ENCODE measurements at places on chromosomes 1 and 21.

DNA sequence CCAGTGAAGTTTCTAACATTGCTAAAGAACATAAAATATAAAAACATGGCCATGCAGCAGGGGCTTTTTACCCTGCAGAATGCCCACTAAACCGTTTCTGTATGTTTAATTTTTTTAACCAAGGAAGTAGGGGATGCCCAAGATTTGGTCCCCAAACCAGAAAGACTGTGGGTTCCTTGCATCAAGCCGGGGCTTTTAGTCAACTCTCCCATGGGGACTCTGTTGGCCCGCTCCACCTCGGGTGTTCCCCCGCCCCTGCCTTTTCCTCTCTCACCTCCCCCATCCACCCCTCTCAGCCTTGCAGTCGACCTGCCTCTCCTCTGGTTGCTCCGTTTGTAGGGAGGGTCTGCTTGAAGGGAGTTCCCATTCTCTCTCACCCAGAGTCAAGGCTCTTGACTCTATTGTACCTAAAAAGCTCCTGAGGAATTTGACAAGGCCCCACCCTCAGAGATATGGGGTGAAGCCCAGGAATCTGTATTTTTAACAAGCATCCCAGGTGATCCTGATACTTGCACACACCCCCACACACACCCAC, 117.5 kb downstream of the TOMM20 start:
- DNase-seq: no peak

- DNase-seq: no peak
These were observed 84.5 kb downstream of the BEND5 start for GRCh38 chr1:48692235-48692634.

DNA sequence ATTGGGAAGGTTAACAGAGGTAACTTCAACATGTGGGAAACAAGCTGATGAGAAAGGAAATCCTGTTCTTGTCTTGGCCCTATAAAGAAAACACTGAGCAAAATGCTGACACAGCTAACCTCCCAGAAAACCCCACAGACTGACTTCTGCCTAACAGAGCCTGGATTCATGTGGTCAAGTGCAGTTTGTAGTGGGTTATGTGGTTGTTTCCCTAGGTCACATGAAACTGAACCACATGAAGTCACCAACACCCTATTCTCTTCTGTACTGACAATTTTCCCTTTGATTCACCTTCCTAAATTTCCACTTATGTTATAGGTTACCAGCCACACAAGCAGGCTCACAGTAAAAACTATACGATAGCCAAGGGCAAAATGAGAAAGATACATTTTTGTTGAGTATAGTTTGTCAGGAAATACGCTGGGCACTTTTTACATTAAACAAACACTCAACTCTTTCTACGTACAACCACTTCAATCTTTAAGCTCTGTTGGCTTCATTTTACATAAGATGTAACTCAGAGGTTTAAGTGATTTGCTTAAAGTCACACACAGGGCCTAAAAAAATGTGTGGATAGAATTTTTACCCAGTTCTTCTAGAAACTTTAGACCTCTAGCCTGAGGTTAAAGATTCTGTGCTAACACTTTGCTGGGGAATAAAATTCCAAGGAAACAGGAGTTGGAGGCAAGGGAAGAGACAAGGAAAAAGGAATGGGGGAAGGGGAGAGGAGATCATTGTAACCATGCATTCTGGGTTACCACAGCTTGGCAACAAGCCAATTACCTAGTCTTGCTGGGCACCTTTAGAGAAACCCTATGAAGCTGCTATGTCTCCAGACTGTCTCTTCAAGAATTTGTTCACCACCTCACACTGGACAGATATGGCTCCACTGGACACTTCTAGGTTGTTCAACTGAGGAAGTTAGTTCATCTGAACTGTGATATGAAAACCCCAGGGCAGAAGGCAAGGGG, 601.6 kb upstream of the USP24 start:
- no peak for DNase-seq

DNA sequence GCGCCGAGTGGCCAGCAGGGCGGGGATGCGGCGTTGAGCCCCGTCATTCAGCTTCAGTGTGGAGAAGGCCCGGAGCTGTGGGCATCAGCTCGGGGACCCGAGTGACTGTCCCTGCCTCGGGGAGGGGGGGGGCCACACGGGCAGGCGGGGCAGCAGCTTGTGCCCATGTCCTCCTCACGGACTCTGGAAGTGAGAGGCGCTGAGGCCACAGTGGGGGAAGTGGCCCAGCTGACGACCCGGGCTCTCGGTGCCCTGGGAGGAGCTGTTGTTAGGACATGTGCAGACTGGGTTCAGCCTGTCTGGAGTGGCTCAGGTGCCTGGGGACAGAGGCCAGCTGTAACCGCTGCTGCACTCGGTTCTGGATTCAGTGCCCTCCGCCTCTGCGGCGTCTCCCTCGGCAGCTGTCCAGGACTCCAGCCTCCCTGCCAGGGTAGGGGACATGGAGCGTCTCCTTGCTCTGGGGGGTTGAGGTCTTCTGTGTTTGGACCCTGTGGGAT, 71.1 kb downstream of the SKI start:
- DNase-seq: no peak

DNA sequence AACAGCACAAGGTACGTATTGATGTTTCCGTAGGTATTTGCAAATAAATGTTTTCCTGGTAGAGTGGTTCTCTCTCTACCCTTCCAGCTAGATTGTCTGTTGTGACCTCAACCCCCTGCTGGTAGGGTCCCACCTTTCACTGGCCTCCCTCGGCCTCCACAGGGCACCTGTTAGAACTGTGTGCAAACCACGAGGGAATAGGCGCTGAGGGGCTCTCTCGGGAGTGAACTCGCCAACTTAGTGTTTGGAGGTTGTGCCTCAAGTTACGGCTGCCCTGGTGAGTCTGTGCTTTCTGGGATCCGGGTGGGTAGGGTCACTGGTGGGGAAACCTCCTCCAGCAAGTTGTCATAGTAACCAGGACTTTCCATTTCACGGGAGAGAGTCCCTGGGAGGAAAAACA, 204.7 kb upstream of the EDN2 start:
- no peak for DNase-seq

DNA sequence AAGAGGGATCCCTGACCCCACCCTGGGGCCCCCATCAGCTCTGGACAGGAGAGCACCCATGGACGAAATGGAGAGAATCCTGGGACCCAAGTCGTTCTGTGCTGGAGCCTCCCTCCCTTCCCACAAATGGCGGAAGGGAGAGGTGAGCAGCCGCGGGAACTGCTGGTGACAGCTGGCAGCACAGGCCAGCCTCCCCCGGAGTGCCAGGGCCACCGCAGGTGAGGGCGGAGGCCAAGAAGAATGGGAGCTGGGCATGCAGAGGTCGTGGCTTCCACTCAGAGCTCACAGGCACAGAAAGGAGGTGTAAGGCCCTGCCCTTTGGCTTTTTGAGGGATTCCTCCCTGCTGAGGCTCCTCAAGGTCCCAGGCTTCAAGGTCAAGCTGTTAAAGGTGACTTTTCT, 24.6 kb downstream of the SLC1A7 start:
- no peak for DNase-seq

GRCh38 chr1:169630006-169630405, at the start of gene SELP:
TSS of gene SELP (minus strand) at chr1:169630124. CDS start at chr1:169630074, 50 bp downstream.
- DNase-seq: no peak

DNA sequence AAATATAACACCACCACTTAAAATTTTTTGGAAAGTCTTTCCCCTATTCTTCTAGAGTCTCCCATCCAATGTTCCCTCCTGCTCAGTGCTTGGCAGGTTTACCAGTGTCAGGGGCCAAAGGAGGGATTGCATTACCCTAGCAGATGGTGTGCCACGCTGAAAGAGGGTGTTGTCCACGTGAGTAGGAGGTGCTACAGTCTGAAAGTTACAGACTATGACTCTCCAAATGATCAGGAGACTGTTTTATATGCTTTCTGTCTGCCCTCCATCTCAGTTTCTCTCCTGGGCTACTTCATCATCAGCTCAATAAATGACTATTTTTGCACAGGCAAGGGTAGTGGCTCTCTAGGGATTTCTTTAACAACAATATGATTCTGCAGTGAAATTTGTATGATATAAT, 31.3 kb upstream of the ANGPTL7 start:
- DNase-seq: no peak

All from type B pancreatic cell (in vitro differentiated cells).